ENCODE measurements at places on chromosomes 6 and 20.
A peak's percentile ranks its signal among the peaks of the same experiment; 100 is the strongest.

DNA sequence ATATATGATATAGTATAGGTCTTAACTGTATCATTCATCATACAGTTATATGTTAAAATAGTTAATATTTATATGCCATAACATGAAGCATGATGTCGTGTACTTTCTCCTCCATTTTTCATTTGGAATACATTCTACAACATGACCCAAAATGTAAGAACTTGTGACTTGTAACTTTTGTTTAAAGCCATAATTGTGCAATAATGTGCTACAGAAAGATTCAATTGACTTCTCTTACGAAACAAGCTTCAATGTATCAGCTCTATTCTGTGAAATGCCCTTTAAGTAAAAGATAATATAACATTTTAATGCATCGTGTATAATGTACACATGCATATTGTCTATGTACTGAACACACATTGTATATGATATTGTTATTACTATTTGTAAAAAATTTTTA lies 76.7 kb upstream of the FABP7 start:
- H3K27me3 ChIP-seq: no peaks in the 10 kb centered on the region
- no peak overlapping the region for H3K4me3 ChIP-seq
- no peaks in the 10 kb centered on the region for H3K36me3 ChIP-seq

DNA sequence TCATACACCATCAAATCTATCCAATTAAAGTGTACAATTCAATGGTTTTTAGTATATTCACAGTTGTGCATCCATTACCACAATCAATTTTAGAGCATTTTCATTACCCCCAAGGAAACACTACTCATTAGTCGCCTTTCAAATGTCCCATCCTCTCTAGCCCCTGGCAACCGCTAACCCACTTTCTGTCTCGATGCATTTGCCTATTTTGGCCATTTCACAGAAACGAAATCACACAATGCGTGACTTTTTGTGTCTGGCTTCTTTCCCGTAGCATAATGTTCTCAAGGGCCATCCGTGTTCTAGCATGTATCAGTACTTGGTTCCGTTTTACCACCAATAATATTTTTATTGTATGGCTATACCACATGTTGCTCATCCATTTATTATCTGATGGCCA lies 51.7 kb downstream of the PPP1R3G start:
- DNase-seq: no peak
- H3K4me3 ChIP-seq: no peak overlapping the region
- H3K27ac ChIP-seq: no peak overlapping the region
- H3K36me3 ChIP-seq: no peaks in the 10 kb centered on the region
- H3K27me3 ChIP-seq: no peaks in the 10 kb centered on the region

DNA sequence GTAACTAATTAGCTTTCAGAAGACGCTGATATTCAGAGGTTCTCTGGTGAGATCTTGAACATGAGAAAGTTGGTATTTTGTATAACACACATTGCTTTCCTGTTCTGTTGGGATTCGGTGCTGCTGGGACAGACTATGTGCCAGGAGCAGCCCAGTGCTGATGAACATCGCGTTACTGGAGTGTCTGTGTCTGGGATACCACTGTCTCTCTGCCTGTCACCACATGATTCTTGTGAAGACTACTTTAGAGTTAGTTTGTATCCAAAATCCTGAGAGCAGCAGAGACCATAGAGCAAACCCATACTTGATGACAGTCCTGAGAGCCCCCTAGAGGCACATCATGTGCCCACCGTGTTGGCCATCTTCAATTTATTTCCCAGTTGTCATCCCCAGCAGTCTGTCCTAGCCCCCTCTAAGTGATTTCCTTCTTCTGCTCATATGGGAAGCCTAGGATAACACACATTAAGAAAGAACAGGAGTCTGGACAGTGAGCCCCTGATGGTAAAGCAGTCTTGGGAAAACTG lies 41.8 kb upstream of the TINAG start:
- no peak overlapping the region for H3K27ac ChIP-seq
- no peaks in the 10 kb centered on the region for H3K4me1 ChIP-seq
- H3K4me3 ChIP-seq: no peak overlapping the region

GRCh38 chr6:160160450-160160849 lies 38.8 kb downstream of the SLC22A1 start:
- H3K4me1 ChIP-seq: peaks cover 16% of the 10 kb centered on the region
- no peak overlapping the region for H3K27ac ChIP-seq
- H3K27me3 ChIP-seq: no peaks in the 10 kb centered on the region

GRCh38 chr6:108739496-108740330 lies 108.5 kb upstream of the ARMC2 start:
- no peak overlapping the region for H3K4me3 ChIP-seq
- peaks cover 78% of the 10 kb centered on the region for H3K4me1 ChIP-seq
- no peaks in the 10 kb centered on the region for H3K36me3 ChIP-seq
- H3K27me3 ChIP-seq: no peaks in the 10 kb centered on the region
- peak overlapping the region; percentile 49 for H3K27ac ChIP-seq

GRCh38 chr20:4369798-4370124 lies 351.9 kb upstream of the PRND start:
- H3K36me3 ChIP-seq: no peaks in the 10 kb centered on the region
- no peaks in the 10 kb centered on the region for H3K4me1 ChIP-seq
- H3K27ac ChIP-seq: no peak overlapping the region
- no peak overlapping the region for H3K4me3 ChIP-seq

DNA sequence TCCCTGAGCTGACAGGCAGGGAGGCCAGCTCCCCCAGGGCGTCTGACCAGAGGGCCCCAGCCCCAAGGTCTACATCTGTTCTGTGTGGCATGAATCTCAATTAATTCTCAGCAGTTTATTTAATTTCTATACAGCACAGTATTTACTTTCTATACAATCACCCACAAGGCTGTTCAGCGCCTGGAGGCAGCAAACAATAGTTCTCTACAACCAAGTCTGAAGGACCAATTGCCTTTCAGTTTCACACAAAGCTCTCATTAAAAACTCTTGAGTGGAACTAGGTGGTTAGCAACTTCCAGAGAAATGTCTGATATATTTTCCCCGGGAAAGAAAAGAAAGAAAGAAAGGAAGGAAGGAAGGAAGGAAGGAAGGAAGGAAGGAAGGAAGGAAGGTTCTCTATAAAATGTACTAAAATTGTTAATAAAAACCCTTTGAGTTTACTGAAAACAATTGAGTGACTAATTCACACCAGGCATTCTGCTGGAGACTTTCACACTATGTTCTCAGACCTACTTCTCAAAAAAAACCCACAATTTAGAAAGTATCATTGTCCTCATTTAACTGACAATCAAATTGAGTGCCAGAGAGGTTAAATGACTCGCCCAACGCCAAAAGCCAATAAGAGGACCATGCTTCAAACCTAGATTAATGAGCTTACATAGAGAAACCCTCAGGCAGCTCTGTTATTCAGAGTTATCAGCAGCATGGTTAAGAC lies 62.5 kb downstream of the METTL24 start:
- H3K27ac ChIP-seq: no peak overlapping the region
- H3K4me3 ChIP-seq: no peak overlapping the region
- H3K4me1 ChIP-seq: no peaks in the 10 kb centered on the region
- no peaks in the 10 kb centered on the region for H3K36me3 ChIP-seq

DNA sequence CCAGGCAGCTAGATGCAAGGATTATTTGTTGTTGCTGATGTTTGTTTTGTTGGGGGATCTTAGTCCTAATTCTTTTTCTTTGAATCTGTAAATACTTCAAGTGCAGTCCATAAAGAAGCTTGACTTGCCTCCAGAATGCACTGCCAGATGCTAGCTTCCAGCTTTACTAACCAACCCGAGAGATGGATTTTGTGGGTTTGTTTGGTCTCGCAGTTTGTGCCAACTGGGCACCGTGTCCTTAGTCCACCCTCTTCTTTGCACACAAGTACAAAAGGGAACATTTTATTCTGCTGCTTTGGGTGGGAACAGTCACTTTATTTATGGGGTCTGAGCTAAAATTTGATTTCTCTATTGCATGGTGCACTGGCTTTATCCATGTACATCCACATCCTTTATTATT lies 212.0 kb downstream of the PLCB1 start:
- no peaks in the 10 kb centered on the region for H3K27me3 ChIP-seq
- DNase-seq: no peak
- no peaks in the 10 kb centered on the region for H3K36me3 ChIP-seq

DNA sequence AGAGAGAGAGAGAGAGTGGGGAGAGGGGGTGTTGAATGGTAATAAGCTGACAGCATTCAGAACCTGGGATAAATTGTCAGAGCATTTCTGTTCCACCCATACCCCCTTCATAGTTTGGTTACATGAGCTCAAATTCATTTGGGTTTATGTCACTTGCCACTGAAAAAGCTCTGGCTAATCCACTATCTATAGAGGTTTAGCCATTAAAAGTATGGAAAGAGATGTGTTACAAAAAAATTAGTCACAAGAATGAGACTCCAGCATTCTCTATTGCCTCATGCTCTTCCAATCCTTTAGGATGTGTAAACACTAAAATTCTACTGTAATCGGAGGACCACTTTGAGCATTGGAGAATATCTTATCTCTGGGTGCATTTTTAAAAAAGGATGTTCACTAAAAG lies 297.6 kb upstream of the TCF21 start:
- no peaks in the 10 kb centered on the region for H3K4me1 ChIP-seq
- no peak overlapping the region for H3K27ac ChIP-seq
- H3K27me3 ChIP-seq: no peaks in the 10 kb centered on the region
- no peak overlapping the region for H3K4me3 ChIP-seq
- no peak for DNase-seq

- no peaks in the 10 kb centered on the region for H3K4me1 ChIP-seq
- DNase-seq: no peak
- H3K27me3 ChIP-seq: no peaks in the 10 kb centered on the region
- no peak overlapping the region for H3K27ac ChIP-seq
- no peaks in the 10 kb centered on the region for H3K36me3 ChIP-seq
- H3K4me3 ChIP-seq: no peak overlapping the region
Measured at GRCh38 chr6:160789263-160790027, 87.4 kb downstream of the PLG start.

- no peaks in the 10 kb centered on the region for H3K36me3 ChIP-seq
- H3K27me3 ChIP-seq: no peaks in the 10 kb centered on the region
- no peak overlapping the region for H3K27ac ChIP-seq
- DNase-seq: no peak
- no peak overlapping the region for H3K4me3 ChIP-seq
Measured at GRCh38 chr20:53964067-53964466, 106.3 kb downstream of the BCAS1 start.

DNA sequence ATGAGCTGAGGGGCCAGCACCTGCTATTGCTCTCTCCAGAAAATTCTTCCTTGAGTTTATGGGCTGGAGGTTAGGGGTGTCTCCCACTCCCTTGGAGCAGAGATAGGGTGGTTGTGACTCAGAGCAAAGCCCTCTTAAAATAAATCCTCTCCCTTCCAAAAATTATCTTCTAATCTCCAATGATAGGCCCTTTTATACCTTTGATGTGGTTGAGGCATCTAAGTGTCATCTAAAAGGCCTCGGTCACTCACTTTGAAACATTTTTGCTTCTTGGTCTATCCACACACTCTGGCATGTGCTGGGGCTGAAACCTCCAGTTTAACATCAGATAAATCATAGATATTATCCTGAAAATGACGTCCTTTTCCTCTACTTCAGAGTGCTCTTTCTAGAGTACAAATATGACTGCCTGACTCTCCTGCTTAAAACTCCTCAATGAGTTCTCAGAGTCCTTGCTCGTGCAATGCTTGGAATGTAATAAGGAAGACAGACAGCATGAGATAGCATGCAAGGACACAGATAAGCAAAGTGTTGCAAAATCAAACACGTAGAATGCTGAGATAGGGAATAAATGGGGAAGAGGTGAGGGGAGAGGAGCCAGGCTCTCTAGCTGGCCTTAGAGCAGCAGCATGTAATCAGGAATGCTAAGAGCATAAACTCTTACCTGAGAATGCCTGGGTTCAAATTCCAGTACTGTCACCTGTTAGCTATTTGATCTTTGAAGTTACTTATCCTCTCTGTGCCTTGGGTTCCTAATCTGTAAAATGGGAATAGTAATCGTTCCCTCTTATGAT lies 374.1 kb upstream of the CITED2 start:
- H3K36me3 ChIP-seq: no peaks in the 10 kb centered on the region
- no peak overlapping the region for H3K27ac ChIP-seq
- no peak for DNase-seq
- no peak overlapping the region for H3K4me3 ChIP-seq
- peaks cover 8% of the 10 kb centered on the region for H3K4me1 ChIP-seq

GRCh38 chr6:168841609-168842278 lies 400.8 kb downstream of the SMOC2 start:
- H3K4me3 ChIP-seq: no peak overlapping the region
- H3K36me3 ChIP-seq: no peaks in the 10 kb centered on the region
- H3K27ac ChIP-seq: no peak overlapping the region

DNA sequence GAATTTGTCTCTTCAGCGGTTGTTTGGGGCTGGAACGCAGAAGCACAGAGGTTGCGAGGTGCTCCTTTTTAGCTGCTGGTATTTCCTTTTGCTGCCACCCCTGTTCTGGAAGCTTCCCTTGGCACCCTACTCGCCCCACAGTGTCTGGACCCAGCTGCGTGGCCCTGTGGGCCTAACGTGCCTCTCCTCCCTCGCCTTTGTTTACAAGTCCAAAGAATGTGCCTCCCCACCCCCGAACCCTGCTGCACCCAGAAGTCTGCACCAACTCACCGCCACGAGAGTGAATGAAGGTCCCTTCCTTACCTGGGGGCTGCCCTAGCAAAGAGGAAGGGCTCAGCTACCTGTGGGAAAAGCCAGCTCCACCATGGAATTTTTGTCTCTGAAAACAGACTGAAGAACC lies 139.7 kb upstream of the RPS6KA2 start:
- H3K27me3 ChIP-seq: no peaks in the 10 kb centered on the region
- no peak overlapping the region for H3K27ac ChIP-seq
- H3K4me3 ChIP-seq: no peak overlapping the region
- no peak for DNase-seq
- no peaks in the 10 kb centered on the region for H3K4me1 ChIP-seq

DNA sequence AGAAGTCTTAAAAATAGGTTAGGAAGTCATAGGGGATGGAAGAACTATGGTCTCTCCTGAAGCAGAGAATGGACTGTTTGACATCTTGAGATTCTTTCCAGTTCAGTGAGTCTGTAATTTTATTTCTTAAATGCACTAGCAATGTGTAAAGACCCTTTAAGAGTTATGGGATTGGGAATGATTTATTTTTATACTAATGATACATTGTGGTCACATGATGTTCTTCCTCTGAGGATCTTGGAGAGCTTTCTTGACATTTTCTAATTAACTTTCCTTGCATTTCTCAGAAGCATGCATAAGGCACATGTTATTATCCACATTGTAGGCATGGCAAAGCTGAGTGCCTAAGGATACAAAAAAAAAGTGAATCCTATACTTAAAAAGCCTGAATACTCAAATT lies 507.6 kb upstream of the NRSN1 start:
- no peaks in the 10 kb centered on the region for H3K4me1 ChIP-seq
- H3K27ac ChIP-seq: no peak overlapping the region
- no peaks in the 10 kb centered on the region for H3K36me3 ChIP-seq
- no peak for DNase-seq
- no peak overlapping the region for H3K4me3 ChIP-seq
- no peaks in the 10 kb centered on the region for H3K27me3 ChIP-seq

GRCh38 chr20:24764027-24764793 lies 184.9 kb upstream of the CST7 start:
- no peak for DNase-seq
- no peaks in the 10 kb centered on the region for H3K36me3 ChIP-seq
- H3K4me3 ChIP-seq: no peak overlapping the region
- no peaks in the 10 kb centered on the region for H3K4me1 ChIP-seq

Data from thoracic aorta (tissue), 2 donors.